Pericardium fibroblast (primary cell): ENCODE measurements at places on chromosomes 7 and 10. TPM values are rescaled to one million over a fixed set of nuclear protein-coding genes. Genes with fewer than 3 reads are reported as not detected.

The CLDN4 gene
- total RNA-seq = 0.23 and 0.68 TPM in 2 replicates

The DENND2A gene
- total RNA-seq = 8.8 and 15.3 TPM in 2 replicates

The ADO gene
- 16.9 and 25.4 TPM in 2 replicates for total RNA-seq

The SRRM3 gene
- total RNA-seq = 2.0 and 2.7 TPM in 2 replicates

The LRRN3 gene
- 2.9 and 8.2 TPM in 2 replicates for total RNA-seq

The UPK3B gene
- total RNA-seq = 8.6 TPM in 1 of 2 replicates, not detected in the other

The AUTS2 gene
- total RNA-seq = 2.9 and 6.7 TPM in 2 replicates

The ADGRA1 gene
- total RNA-seq = 0.09 TPM in 1 of 2 replicates, not detected in the other

The NKX2-3 gene
- 2.1 TPM in 1 of 2 replicates, not detected in the other for total RNA-seq

The GET4 gene
- 17.1 and 18.3 TPM in 2 replicates for total RNA-seq

The ERVW-1 gene
- not detected in 2 replicates for total RNA-seq

The C7orf25 gene
- 7.3 and 15.6 TPM in 2 replicates for total RNA-seq

The TAS2R3 gene
- total RNA-seq = 0.17 TPM in 1 of 2 replicates, not detected in the other

The INPP5F gene
- 12.4 and 13.4 TPM in 2 replicates for total RNA-seq

The PLXNA4 gene
- 8.2 and 20.1 TPM in 2 replicates for total RNA-seq

The CXCL12 gene
- total RNA-seq = 43.1 and 53.3 TPM in 2 replicates

The CHAT gene
- not detected in 2 replicates for total RNA-seq

The SMO gene
- 18.9 and 19.6 TPM in 2 replicates for total RNA-seq

The KLLN gene
- 0.23 and 0.43 TPM in 2 replicates for total RNA-seq

The NEUROG3 gene
- total RNA-seq = not detected in 2 replicates

The FRMD4A gene
- total RNA-seq = 6.8 and 17.1 TPM in 2 replicates

The ANLN gene
- 4.4 and 7.5 TPM in 2 replicates for total RNA-seq

The SLC16A9 gene
- total RNA-seq = 0.93 and 1.8 TPM in 2 replicates

The MEOX2 gene
- 10.3 and 17.0 TPM in 2 replicates for total RNA-seq

The RNF148 gene
- 0.23 and 0.43 TPM in 2 replicates for total RNA-seq

The CFAP70 gene
- 0.23 and 0.94 TPM in 2 replicates for total RNA-seq

The SPDYE6 gene
- not detected in 2 replicates for total RNA-seq

The AP1S1 gene
- total RNA-seq = 88.0 and 89.1 TPM in 2 replicates

The UTF1 gene
- not detected in 2 replicates for total RNA-seq

The PRSS1 gene
- not detected in 2 replicates for total RNA-seq

The ABCB4 gene
- not detected in 2 replicates for total RNA-seq

The MKX gene
- 0.51 TPM in 1 of 2 replicates, not detected in the other for total RNA-seq

The MKI67 gene
- 0.58 and 0.60 TPM in 2 replicates for total RNA-seq

The SAMD9L gene
- 3.0 and 8.8 TPM in 2 replicates for total RNA-seq

The ASB15 gene
- total RNA-seq = not detected in 2 replicates

The NPY4R2 gene
- 0.47 TPM in 1 of 2 replicates, not detected in the other for total RNA-seq

The PAPOLB gene
- total RNA-seq = 0.12 TPM in 1 of 2 replicates, not detected in the other

The HACD1 gene
- total RNA-seq = 14.8 and 27.5 TPM in 2 replicates

The TYW1B gene
- total RNA-seq = 0.82 and 5.3 TPM in 2 replicates

The ZP3 gene
- 1.4 and 6.5 TPM in 2 replicates for total RNA-seq

The GRID1 gene
- 0.12 and 0.34 TPM in 2 replicates for total RNA-seq

The ENKUR gene
- total RNA-seq = not detected in 2 replicates

The ZNF425 gene
- total RNA-seq = 2.3 and 2.7 TPM in 2 replicates

The LRRD1 gene
- total RNA-seq = not detected in 2 replicates

The EIF3B gene
- total RNA-seq = 113 and 123 TPM in 2 replicates

The PCDH15 gene
- not detected in 2 replicates for total RNA-seq

The AKR1C3 gene
- total RNA-seq = 12.3 and 18.4 TPM in 2 replicates

The GRM3 gene
- not detected in 2 replicates for total RNA-seq
